ENCODE measurements at places on chromosomes 7 and 10.
A peak's percentile ranks its signal among the peaks of the same experiment; 100 is the strongest.

DNA sequence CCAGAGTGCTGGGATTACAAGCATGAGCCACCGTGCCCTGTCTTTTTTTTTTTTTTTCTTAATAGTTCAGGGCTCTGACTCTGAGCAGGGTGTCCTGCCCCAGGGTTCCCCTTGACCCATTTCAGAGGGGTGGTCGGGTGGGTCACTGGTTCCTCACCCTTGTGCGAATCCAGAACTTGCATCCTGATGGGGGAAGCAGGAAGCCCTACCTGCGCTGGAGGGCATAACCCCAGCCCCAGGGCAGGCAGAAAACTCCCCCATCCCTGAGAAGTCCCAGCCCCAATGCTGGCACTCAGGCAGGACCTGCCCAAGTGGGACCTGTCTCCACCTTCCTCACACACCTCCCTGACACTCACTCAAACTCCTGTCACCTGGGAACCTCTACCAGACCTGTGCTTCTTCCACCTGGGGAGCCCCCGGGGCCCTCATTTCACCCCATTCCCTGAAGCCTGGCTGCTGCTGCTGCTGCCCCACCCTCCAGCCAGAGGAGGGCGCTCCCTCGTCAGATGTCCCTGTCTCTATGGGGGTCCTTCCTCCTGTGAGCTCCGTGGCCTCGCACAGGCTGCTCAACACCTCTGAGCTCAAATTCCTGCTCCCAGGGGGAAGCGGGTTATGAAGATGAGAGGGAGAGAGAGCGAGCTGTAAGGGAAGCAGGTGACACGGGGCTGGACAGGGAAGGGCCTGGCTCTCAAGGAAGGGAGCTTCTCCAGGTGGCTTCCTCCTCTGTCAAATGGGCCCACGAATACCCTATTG lies 15.1 kb upstream of the ZNF273 start:
- DNase-seq, result no peak

- DNase-seq, result no peak
Observed at GRCh38 chr10:25982107-25982506, 48.1 kb downstream of the MYO3A start.

DNA sequence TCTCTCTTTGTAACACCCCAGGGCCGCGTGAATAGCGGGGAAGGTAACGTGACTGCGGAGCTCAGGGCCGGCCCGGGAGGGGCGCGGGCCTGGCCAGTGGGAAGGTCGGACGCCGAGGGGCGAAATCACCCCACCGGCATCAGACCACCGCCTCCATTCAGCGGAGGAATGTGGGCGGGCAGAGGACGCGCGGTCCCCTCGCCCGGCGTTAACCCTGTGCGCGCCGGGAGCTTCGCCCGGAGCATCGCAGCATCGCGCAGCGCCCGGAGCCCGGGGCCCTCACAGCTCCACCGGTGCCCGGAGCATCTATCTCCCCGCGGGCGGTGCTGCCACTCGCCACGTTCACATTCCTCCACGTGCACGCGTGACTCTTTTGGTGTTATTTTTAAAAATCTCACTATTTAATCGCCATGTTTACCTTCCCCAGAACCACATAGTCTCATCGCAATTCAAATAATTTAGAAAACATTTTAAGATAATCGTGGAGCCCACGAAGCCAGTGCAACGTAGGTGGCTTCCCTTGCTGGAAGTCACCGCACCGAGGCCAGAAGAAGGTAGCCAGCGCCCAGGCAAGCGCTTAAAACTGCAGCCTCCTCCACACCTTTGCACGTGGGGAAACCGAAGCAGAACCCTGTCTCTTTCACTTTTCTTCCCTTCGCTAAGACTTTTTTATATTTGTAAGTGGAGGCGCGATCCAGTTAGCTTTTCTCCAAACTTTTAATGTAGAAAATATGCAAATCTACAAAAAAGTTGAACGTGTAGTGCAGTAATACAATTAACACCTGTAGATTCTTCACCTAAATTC lies 21.8 kb downstream of the FGFBP3 start:
- DNase-seq, result no peak

- peak; percentile 14 for DNase-seq
Observed at GRCh38 chr7:130875265-130875741, 141.3 kb upstream of the KLF14 start.

GRCh38 chr10:132142396-132143161 lies 44.2 kb upstream of the DPYSL4 start:
- DNase-seq, result no peak

DNA sequence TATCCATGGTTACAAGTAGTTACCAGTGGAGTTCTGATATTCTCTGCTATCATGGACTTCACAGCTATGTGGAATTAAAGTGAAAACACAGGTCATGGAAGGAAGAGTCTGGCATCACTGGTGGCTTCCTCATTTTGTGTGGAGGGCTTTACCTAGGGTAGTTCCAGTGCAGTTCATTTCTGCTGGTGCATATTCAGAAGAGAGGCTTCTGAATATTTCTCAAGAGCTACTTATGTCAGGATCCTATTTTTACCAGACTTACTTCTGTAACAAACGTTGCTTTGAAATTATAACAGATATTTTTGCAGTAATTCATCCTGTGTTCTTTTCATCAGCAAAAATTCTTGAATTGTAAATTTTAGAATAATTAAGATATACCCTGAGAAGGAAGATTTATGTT lies 236.5 kb upstream of the NPSR1 start:
- DNase-seq, result no peak

- DNase-seq, result no peak
Observed at GRCh38 chr10:69321039-69321715, 42.9 kb downstream of the HK1 start.

DNA sequence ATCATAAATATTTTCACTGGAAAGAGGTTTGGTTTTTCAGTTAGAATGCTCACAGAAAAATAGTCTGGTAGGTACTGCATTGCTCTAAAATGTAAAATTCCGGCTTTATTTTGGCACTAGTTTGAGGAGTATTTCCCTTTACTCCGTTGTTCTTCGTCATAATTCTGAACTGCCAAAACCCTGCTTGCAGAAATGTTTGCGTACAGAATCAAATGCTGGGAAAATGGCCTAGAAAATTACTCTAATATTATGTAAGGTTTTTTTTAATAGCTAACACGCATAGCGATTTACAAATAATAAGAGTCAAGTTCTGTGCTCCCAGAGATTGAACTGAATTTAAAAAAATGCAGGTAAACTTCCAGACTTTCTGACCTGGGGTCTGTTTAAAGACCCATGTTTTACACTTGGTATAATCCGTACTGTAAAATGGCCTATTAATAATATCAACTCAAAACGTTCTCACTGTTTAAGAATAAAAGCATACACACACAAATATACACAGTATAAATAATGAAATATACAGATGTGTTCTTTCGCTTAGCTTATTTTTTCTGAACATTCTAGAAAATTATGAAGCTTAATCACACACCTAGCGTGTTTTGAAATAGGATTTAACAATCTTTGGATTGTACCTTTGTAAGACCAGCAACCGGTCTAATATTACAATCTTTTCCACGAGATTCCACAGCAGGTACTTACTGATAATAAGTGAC lies 23.5 kb upstream of the ANLN start:
- DNase-seq, result peak; percentile 34

- DNase-seq, result no peak
Observed at GRCh38 chr7:148906707-148907498, 22.8 kb upstream of the EZH2 start.

GRCh38 chr10:120260456-120260855 lies 196.6 kb upstream of the PLPP4 start:
- DNase-seq, result no peak

DNA sequence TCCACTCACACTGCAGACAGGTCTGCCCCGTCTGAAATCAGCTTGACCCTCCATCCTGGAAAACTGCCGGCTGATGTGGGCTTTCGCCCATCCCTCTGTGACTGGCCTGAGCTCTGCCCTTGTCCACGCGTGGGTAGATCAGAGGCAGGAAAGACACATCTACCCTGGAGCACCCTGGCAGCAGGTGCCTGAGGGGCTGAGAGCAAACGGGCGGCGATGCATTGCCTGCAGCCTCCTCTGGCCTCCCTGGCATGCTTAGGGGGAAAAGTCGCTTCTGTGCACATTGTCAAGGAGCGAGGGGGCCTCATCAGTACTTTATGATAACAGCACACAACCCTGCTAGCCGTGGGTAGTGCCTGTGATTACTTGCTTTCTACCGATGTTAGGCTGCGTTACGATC lies 109.4 kb downstream of the ADARB2 start:
- DNase-seq, result no peak

GRCh38 chr7:78178319-78178718 lies 379.7 kb downstream of the PHTF2 start:
- no peak for DNase-seq

DNA sequence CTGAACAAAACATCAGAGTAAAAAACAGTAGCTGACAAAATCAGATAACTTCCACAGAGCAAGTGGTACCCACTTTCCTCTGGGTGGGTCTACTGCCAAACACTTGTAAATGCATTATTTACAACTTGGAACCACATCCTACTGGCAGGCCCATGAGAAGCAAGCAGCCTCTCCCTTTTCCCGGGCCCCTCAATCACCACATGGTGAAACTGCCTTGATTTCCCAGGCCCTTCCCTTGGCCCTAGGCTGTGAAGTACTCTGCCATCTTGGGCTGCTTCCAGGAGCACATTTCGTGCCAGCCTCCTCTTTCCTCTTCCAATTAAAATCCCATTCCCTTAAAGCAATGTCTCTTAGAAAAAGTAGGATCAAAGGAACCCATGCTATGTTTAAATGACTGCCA lies 71.4 kb downstream of the CUZD1 start:
- no peak for DNase-seq

DNA sequence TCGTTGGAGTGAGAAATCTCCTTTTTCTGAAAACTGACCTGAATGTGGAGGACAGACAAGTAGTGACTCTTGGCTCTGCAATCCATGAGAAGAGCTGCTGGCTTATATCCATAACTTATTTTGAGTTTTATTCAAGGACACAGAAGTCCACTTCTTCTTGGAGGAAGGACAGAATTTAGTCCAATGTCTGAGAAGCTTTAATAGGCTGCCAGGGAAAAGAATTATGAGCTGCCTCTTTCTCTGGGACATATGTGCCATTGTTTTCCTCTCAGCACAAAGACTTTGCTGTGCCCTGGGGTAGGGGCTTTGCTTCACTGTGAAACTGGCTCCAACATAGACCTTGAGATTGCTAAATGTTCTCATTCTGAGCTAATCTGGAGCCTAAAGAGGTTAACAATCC lies 20.5 kb upstream of the AOC1 start:
- no peak for DNase-seq

- DNase-seq, result no peak
Observed at GRCh38 chr10:19756919-19757318, 59.3 kb upstream of the PLXDC2 start.

- no peak for DNase-seq
Observed at GRCh38 chr7:70744492-70744891, 387.5 kb upstream of the GALNT17 start.

DNA sequence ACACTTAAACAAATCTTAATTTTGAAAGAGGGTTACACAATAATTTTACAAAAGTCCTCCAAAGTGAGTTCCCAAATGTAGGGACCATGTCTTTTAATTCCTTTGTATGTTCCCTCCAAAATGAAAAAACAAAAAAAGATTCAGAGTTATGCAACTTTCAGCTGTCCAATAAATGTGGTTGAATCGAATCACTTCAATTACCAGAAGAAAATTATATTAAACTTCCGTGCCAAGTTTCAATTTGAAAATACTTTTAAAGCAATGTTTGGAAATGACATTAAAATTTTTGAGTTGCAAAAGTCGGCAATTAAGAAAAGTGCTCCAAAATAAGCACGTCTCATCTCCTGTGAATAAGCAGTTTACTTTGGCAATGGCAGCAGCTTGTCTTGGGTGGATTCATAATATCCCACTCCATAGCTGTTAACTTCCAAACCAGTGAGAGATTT lies 60.3 kb upstream of the C1GALT1 start:
- no peak for DNase-seq

DNA sequence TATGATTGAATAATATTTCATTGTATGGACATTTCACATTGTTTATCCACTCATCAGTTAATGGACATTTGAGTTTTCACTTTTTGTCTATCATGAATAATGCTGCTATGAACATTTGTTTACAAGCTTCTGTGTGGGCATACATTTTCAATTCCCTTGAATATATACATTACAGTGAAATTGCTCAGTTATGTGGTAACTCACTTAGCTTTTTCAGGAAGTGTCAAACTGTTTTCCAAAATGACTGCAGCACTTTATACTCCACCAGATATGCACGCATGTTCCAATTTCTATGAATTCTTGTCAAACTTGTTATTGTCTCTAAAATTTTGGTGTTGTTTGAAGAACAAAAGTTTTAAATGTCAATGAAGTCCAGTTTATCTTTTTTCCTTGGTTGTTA lies 401.2 kb downstream of the THSD7A start:
- DNase-seq, result no peak

GRCh38 chr10:63268149-63268797 lies 135.1 kb downstream of the NRBF2 start:
- no peak for DNase-seq

DNA sequence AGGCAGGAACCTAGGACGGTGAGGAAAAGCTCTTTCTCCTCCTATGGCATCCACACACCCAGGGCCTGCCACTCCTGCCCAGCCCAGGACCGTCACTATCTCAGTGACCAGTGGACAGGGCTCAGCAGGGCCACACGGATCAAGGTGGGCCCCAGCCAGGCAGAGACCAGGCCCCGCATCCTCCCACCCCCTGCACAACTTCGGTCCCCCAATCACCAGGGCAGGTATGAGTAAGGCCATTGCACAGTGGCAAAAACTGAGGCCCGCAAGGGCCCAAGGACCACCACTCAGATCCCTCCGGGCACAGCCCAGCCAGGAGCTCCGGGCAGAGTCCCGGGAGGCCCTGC lies 30.3 kb downstream of the OAT start:
- no peak for DNase-seq

- no peak for DNase-seq
Observed at GRCh38 chr10:48197236-48197899, 77.1 kb downstream of the FRMPD2 start.

GRCh38 chr10:62457598-62457997 lies 83.4 kb downstream of the ZNF365 start:
- no peak for DNase-seq

- no peak for DNase-seq
Observed at GRCh38 chr10:126459878-126460481, 71.7 kb upstream of the ADAM12 start.

DNA sequence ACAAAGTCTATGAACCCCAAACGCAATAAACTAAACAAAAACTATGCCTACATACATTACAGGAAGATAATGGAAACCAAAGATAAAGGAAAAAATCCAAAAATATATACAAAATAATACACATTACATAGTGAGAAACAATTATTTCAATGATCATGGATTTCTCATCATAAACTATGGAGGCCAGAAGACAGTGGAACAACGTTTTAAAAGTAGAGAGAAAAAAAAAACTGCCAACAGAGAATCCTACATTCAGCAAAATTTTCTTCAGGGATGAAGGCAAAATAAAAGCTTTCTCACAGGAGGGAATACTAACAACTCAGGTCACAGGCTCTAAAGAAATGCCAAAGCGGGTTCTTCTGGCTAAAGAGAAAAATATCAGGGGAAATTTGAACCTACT lies 42.9 kb upstream of the FAM13C start:
- DNase-seq, result no peak

DNA sequence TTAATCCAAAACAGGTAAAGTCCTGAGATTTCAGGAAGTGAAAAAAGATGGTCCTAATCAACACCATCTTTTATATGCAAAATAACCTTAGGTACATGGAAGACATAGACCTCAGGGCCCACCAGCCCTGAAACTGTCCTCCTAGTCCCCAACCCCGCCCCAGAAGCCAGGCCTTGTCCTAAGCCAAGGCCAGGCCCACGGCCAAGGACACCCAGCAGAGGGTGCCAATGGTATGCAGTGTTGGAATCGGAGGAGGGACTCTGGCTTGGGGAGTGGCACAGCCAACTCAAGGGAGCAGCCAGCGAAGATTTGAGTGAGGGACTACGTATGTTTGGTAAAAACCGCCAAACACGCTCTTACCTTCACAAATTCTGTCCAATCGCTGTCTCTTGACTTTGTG lies 96.7 kb downstream of the ZRANB1 start:
- DNase-seq, result no peak

Measured in SHP77 treated with DMSO at 0.1 percent for 48 hours (cell line).